Putamen (tissue), 1 donor: ENCODE measurements at places on chromosomes 12 and 14.

- DNase-seq = no peak
These were observed 93.5 kb downstream of the PLEKHA5 start for GRCh38 chr12:19223018-19223417.

- DNase-seq = no peak
These were observed 54.3 kb upstream of the TMCC3 start for GRCh38 chr12:94704452-94705306.

DNA sequence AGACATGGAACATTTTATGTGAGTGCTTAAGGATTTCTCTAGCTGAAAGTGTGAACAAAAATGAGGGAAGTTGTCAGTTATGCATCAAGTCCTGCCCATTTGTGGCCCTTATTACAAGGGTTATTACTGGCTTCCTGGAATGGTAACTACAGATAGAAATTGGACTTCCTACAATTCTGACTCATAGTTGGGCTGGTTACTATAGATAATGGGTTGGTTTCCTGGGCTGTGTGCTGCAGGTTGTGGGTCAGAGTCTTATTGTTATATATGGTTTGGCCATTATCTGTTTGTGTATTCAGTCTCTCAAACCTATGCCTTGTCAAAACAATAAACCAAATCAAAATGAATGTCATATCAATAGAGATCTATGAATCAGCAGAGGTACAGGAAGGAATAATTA, 313.7 kb downstream of the ADAMTS20 start:
- no peak for DNase-seq

DNA sequence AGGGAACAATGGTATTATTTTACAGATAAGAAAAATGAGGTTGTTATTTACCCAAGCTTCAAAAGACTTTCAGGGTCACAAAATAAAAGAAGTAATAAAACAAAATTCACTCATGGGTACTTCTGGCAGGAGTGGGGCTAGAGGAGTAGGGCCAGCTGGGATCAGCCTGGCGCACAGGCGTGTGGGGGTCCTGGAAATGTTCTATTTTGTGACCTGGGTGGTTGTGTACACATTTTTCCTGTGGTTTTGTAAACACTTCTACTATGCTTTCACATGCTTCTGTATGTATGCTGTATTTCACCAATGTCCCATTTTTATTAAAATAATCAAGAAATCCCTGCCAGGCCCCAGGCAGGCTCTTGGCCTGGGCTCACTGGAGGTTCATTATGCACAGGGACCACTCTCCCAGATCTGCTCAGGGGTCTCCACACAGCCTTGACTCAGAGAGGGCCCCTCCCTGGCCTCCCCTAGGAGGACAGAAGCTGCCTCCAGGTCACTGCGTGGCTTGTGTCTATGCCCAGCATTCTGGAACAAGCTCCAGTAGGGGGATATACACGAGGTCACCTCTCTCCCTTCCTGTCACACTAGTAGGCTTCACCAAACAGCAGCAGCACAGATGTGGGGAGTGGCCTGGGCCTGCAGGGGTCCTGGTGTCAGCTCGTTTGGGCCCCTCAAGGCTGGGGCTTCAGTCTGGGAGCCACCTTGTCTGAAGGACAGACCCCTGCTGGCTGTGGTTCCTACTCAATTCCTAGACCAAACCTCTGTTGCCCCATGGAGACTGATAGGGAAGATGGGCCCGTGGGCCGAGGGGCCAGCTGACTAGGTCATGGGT, 37.8 kb downstream of the ANAPC7 start:
- no peak for DNase-seq

GRCh38 chr12:52971679-52972329, 22.9 kb downstream of the KRT18 start:
- DNase-seq = no peak

DNA sequence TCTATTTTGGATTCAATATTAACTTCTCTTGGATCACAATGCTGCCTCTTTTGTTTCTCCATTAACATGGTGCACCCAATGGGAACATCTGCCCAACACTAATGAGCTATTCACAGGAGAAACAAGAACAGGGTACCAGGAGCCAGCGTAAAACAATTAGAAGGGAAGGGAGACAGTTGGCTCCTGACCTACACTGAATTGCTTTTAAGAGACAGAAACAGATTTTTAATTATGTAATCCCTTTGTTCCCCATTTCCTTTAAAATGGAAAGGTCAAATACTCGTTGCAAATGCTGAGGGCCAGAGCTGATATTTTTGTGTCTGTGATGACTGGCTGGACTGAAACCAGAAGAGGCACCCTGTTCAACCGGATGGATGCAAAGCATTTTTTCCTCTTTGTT, 108.3 kb downstream of the SEC23A start:
- no peak for DNase-seq

DNA sequence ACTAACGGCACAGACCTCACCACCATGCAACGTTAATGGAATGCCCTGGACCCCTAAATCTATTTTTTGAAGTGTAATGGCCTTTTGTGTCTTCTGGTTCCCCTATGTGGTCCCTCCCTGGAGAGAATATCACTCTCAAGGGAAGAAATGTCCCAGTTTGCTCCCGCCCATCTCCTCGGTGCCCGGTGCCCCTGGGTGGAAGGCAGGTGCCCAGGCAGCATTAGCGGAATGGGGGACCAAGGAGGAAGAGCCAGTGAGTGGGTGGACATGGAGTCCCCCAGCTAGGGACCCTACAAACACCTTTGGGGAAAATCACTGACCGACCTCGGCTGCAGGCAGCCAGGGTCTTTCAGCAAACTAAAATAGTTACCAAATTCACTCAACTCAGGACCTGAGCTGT, 212.1 kb upstream of the RTL1 start:
- DNase-seq = no peak

GRCh38 chr14:64692189-64692985, 11.8 kb upstream of the PLEKHG3 start:
- no peak for DNase-seq

- no peak for DNase-seq
These were observed 50.3 kb downstream of the MAP1LC3B2 start for GRCh38 chr12:116609319-116610114.

GRCh38 chr12:4603421-4603820, 41.4 kb downstream of the DYRK4 start:
- DNase-seq = no peak

GRCh38 chr14:80615831-80616230, 325.7 kb downstream of the CEP128 start:
- DNase-seq = no peak
